ENCODE measurements at places on chromosomes 2 and 18.

- DNase-seq, result no peak
Measured at GRCh38 chr2:237310515-237311114, 103.3 kb downstream of the COL6A3 start.

- DNase-seq, result no peak
Measured at GRCh38 chr2:155209696-155210450, 511.4 kb downstream of the KCNJ3 start.

DNA sequence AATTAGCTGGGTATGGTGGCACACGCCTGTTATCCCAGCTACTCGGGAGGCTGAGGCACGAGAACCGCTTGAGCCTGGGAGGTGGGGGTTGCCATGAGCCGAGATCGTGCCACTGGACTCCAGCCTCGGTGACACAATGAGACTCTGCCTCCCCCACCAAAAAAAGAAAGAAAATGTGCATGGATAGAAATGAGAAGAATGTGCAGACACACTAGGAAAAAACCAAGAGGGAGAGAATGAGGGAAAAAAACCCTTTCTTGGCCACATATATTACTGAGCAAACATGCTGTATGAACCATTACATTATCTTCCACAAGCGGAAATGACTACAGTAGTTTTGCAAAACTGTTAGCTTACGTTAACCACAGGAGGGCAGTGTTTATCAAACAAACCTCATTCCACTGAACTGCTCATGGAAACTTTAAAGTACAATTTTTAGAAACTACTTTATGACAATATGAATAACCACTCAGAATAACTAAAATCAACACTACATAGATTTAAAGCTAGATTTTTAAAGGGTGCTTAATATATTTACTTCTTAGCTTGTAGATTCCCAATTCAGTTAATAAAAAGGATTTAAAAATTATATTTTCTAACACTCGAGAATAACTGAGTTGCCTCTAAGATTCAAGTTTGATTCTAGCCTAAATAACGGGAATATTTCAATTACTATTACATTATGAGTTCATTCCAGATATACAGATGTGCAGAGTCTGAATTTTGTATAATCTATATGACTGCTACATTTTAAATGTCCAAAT, 26.4 kb downstream of the ASXL2 start:
- no peak for DNase-seq

GRCh38 chr2:225616372-225616771, 216.9 kb downstream of the NYAP2 start:
- no peak for DNase-seq

- no peak for DNase-seq
Measured at GRCh38 chr18:5662586-5663090, 118.8 kb upstream of the EPB41L3 start.

GRCh38 chr2:35391736-35392442, 963.7 kb upstream of the CRIM1 start:
- DNase-seq, result no peak

DNA sequence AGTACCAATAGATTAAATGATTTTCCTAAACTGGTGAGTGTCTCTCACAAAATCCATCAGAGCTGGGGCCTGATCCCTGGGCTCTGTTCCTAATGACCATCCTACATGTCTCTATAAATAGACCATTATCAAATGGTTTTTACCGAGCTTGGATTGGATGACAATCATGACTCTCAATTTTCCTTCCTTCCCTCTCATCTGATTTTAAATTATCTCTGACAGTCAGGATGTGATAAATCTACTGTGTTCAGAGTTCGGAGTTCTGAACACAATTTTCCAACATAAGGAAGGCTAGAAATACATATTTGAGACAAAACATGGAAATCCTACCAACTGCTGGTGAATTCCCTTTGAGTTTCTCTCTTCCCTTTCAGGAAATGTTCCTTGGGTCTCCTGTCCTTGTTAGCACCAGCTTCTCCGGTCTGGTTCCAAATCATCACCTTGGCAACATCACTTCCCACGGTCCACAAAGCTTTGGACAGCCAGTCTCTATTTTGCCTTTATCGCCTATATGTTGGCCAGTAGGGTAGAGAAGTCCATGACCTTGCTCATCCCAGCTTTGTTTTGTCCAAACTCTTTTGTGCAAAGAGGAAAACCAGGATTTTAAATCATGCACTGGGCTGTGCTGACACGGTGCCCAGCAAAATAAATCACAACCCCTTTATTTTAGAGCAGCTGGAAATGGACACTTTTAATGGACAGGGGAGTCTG, 139.6 kb upstream of the ITGA6 start:
- DNase-seq, result no peak

DNA sequence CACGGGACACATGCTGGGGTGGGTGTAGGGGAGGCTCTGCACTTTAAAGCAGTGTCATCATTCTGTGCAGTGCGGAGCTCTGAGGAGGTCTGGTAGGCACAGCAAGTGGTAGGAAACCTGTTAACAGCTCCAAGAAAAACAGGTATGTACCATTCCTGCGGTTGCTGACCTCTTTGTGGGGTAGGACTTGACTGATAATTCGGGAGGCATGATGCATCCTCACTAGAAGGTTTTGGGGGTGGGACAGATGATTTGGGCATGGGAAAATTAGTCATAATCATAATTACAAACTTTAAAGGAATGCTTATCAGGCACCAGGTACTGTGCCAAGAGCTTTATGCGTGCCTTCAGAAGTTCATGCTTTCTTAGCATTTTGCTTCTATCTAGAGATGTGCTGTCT, 9.7 kb downstream of the DOK1 start:
- no peak for DNase-seq

DNA sequence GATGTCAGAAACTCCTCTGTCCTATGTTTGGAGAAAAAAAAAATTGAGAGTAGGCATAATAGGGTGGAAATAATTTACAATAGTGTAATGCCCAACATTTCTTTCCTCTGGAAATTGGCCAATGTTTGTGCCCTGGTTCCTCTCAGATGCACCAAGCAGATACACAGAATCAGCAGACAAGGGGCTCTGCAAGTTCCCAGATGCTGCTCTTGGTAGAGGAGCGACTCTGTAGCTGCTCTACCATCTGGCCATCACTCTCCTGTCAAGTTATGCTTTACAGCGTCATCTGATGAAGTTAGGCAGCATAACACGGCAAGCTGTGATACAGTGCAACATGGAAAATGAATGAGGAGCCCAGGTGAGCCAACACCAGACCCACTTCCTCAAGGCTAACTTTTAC, 1.6 kb downstream of the DYTN start:
- DNase-seq, result no peak

DNA sequence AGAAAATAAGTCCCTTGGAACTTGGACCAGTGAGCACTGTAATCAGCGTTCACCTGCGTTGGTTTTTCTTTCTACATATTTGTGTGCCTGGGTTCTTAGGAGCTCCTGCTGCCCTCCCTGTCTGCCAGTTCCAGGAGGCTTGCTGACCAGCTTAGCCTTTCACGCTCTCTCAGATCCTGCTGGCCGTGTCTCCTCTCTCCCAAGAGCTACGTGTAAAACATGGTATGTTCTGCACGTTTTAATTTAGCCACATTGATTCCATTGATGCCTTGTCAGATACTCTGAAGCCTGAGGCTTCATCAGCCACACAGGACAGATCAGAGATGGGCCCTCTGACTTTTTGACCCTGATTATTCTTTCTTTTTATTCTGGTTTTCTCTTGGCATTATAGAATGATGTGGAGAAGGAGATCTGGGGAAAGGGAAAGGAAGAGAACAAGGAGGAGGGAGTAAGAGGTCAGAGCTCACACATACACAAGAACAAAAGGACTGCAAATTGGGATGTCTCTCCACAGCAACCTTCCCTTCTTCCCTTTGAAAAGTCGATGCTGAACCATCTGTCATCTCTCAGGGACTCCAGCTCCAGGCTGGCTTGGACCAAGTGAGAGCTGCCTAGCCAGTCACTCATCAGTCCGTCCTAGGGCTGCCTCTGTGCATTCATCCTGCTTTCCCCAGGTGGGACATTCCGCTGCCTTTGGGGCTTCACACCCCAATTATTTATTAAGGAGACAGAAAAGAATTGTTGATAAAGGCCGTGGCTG, 152.8 kb downstream of the PIK3C3 start:
- no peak for DNase-seq

GRCh38 chr2:36616947-36617346, 19.0 kb upstream of the FEZ2 start:
- DNase-seq, result no peak

DNA sequence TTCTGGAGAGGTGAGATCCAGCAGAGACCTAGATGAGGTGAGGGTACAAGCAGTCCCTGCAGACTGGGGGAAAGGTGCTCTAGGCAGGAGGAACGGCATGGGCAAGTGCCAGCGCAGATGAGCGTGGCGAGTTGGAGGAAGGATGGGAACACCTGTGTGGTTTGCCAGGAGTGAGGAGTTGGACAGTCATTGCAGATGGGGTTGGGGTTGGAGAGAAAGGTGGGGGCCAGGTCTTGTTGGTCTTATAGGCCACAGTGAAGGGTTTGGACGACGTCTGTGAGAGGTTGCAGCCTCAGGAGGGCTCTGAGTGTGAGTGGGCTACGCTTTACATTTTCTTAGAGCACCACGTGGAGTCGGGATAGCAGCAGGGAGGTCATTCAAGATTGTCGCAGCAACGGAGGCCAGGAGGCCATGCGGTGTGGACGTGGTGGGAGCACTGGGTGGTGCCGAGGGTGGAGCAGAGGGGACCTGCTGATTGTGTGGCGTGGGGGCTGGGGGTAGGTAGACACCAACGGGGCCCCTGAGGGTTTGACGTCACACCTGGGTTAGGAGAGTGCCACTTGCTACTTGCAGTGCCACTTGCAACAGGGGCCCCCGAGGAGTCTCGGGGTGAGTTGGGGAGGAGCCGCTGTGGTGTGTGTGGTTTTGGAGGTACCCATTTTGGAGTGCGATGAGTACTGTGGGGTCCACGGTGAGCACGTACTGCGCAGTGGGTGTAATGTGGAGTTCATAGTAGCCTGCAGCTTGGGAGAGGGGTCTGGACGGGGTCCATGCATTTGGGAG, 66.2 kb downstream of the LPIN1 start:
- no peak for DNase-seq

DNA sequence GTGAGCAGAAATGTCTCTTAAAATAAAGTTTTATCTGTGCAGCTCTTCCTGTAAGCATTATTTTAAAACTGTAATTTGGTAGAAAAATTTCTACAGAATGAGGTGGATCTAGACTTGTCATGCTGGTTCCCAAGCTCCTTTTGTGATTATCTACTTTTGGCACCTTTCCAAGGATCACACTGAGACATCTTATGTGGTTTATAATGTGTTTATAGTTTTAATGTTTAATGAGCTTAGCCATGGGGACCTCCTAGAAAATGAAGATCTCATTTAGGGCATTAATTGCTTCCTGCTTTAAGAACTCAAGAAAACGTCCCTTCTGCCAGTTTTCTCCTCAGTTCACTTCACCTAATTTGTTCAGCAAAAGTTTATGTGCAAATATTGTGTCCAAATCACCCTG, 468.4 kb downstream of the SUCLG1 start:
- no peak for DNase-seq

DNA sequence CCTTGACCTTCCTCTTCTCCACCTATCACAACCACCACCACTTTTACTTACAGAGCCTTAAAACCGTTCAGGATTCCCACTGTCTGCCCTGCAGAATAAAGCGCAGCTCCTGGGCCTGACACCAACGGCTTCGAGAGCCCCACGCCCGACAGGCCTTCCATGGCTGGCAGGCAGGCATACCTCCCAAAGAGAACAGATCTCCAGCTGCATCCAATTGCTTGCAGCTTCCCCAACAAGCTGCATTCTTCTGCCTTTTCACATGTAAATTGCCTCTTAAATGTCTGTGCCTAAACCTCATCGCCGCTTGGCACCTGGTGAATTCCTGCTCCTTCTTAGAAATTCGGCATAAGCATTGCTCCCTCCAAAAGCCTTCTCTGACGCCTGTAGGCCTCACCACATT, 31.5 kb upstream of the FAM124B start:
- DNase-seq, result no peak
